ENCODE measurements at places on chromosomes 16 and 17.

DNA sequence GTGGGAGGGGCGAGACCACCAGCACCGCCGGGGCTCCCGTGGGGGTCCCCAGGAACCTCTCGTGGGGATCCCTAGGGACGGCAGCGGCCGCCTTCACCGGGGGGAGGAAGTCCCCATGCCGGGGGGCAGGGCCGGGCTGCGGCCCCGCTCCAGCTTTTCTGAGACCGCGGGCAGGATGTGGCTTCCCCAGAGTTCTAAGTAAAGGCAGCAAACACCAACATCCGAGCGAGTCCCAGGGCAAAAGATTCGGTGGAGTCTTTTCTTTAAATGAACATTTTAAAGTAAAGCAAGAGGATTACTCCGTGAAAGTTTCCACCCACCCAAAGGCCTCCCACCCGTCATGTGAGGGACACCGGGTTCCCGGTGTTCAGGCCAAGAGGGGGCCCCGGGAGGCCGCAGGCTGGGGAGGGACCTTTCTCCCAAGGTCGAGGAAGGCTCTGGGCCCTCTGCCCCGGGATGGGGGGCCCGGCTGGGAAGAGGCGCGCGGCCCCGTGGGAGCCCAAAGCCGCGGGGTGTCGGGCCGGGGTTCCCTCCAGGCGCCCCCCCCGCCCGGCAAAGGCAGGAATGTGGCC is 137.2 kb upstream of the RPH3AL start:
- DNase-seq: no peak

- DNase-seq: no peak
These were observed 3.1 kb upstream of the BAIAP2 start for GRCh38 chr17:81031566-81032550.

GRCh38 chr17:80453998-80454556 is 22.3 kb downstream of the NPTX1 start:
- DNase-seq: no peak

GRCh38 chr16:89709716-89710432 is 8.4 kb upstream of the SPATA2L start:
- DNase-seq: no peak

DNA sequence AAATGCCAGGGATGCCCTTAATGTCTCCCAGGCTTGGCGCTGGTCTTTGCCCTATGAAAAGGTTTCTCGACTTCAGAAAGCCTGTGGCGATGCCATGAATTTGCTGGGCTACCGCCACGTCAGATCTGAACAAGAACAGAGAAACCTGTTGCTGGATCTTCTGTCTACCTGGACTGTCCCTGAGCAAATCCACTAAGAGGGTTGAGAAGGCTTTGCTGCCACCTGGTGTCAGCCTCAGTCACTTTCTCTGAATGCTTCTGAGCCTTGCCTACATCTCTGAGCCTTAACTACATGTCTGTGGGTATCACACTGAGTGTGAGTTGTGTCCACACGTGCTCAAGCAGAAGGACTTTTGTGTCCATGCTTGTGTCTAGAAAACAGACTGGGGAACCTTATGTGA is 11.4 kb downstream of the CHST4 start:
- no peak for DNase-seq

GRCh38 chr16:86602521-86602920 is 24.2 kb downstream of the FOXL1 start:
- DNase-seq: no peak

- DNase-seq: no peak
These were observed 56.7 kb downstream of the ZFHX3 start for GRCh38 chr16:72991211-72991610.

GRCh38 chr17:82242977-82243647 is 14.3 kb downstream of the SLC16A3 start:
- no peak for DNase-seq

- no peak for DNase-seq
These were observed 12.3 kb downstream of the SDR42E2 start for GRCh38 chr16:22174642-22175041.

DNA sequence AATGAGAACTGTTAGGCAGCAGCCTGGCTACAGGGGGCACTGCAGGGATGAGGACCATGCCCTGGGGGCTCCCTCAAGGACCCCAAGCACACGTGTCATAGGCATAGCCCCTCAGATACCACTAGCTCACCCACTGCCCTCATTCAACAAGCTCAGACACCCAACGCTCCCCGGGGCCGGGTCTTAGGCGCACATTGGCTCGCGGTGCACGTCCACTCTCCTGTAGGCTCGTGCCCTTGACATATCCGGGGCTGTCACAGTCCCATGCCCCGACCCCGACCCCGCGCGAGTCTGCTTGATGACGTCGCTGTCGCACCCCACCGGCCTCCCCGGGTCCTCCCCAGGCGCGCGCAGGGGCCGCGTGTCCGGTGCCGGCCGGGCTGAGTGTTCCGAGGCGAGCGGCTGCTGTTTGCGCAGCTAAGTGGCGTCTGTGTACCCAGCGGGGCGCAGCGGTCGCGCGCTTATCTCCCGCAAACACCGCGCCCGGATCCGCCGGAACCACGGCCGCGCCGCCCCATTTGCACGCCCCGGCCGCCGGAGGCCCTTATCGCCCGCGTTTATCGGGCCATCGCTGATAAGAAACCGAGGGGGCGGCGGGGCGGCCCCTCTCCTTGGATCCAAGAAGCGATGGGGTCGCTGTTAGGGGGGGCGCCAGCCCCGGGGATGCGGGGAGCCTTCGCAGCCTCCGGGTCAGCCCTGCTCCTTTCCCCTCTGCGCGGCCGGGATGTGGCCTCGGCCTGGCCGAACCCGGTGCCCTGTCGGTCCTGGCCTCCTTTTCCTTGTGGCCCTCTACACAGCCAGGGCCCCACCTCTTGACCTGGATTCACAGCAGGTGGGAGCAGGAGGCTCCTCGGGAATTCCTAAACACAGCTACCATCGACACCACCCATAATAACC is 20.7 kb upstream of the NAGS start:
- no peak for DNase-seq

DNA sequence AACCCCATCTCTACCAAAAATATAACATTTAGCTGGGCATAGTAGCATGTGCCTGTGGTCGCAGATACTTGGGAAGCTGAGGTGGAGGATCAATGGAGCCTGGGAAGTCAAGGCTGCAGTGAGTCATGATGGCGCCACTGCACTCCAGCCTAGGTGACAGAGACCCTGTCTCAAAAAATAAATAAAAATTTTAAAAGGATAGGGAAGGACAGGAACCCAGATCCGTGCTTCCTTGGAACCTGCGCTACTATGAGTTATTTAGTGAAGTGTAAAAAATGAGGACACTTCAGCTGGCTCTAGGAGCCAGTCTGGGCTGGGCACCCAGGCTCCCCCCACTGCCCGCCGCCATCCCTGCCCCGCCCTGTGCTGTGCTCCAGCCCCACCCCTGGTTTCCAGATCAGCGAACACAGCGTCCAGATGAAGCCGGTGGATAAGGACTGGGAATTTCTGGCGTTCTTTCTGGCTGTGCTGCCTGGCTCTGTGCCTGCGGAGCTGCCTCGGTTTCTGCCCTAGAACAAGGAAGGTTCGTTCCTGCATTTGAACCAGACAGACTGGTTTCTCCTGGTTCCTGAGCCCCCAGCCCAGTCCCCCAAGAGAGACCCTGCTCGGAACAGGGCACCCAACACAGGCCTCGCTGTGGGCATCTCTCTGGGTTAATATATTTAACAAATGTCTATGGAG is 18.5 kb downstream of the PLLP start:
- no peak for DNase-seq

DNA sequence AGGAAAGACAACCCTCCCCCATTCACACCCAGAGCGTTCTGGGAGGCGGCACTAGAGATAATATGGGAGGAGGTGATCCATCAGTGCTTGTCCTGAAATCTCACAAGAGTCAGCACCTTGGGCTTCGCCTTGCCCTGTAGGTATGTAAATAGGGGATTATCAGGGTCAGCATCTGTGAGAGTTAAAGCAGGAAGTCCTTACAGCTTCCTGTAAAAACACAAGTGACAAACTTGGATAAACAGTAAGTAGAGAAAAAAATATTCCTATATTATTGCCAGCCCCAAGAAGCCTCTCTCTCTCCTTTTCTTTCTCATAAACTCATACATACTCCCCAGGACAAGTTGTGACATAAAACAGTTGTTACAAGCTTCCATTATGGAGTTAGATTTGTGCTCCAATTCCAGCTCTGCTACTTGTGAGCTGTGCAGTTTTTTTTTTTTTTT is 187.7 kb downstream of the MAF start:
- no peak for DNase-seq

GRCh38 chr17:81680150-81680549 is 3.4 kb downstream of the ARL16 start:
- DNase-seq: no peak

- DNase-seq: no peak
These were observed 22.6 kb downstream of the ADCY9 start for GRCh38 chr16:4093495-4094126.

GRCh38 chr17:50311112-50311460 is 34.8 kb upstream of the XYLT2 start:
- no peak for DNase-seq

DNA sequence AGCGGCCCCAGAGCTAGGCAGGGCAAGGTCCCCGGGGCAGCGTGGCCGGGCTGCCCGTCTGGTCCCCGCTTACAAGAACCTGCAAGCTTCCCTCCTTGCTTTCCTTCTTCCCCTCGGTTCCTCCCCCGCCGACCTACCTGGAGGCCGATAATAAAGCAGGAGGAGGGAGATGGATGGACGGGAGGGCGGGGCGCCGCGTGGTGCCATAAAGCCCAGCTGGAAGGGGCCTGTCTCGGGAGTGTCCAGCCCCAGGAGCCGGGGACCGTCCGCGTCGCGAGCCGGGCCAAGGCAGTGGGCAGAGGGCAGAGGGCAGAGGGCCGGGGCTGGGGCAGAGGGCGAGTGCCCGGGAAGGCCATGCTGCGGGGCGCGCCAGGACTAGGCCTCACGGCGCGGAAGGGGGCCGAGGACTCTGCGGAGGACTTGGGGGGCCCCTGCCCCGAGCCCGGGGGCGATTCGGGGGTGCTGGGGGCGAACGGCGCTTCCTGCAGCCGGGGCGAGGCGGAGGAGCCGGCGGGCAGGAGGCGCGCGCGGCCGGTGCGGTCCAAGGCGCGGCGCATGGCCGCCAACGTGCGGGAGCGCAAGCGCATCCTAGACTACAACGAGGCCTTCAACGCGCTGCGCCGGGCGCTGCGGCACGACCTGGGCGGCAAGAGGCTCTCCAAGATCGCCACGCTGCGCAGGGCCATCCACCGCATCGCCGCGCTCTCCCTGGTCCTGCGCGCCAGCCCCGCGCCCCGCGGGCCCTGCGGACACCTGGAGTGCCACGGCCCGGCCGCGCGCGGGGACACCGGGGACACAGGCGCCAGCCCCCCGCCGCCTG is at the start of gene BHLHA9:
Gene BHLHA9, plus strand, starts transcription at position 235 of the 820 bp plus-strand sequence. Its CDS starts 120 bp downstream, at position 355.
- DNase-seq: no peak

DNA sequence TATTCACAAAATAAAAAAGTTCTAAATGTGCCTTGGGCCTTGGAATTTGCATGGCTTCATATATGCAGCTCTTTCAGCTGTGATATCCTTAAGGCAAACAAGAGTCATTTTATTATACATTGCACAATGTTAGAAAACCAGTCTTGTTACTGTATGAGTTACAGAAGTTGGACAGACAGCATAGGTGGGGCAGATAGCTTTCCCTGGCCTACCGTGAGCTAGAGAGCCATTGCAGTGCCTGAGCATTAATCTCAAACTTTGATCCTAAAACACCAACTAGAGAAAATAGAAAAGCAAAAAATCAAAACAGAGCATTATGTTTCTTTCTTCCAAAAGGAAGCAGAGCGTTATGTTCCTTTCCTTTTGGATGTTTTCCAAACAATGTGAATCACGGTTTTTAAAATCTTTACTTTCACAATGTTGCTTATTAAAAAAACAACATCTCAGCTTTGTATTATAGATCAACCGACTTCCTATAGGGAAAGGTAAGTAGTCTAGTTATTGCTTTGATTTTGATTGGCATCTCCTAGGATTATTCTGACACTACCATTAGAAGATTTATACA is 32.2 kb downstream of the ARHGAP44 start:
- no peak for DNase-seq

- DNase-seq: no peak
These were observed 52.5 kb downstream of the ZFPM1 start for GRCh38 chr16:88505405-88506082.

GRCh38 chr17:31532081-31532480 is 140.6 kb downstream of the RAB11FIP4 start:
- DNase-seq: no peak

GRCh38 chr17:57881143-57881542 is 31.3 kb upstream of the MRPS23 start:
- no peak for DNase-seq

- no peak for DNase-seq
These were observed 13.3 kb upstream of the SLC6A4 start for GRCh38 chr17:30248786-30249185.

- DNase-seq: no peak
These were observed 21.1 kb upstream of the AATK start for GRCh38 chr17:81187120-81187519.

DNA sequence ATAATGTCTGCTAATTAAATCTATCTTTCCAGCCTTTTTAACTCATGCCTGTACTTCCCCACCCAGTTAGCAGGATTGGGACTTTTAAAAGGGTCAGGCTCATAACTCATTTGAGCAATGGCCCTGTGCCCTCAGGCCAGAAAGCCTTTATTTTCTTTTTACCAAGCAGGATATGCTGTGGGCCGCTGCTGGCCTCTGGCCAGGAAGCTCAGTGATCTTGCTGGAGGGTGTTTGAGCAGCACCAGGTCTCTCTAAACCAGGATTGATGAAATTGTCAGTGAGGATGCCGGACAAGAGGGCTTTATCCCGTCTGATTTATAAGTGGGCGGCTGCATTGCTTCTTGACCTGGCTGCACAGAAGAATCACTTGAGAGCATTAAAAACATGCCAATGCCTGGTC is 187.8 kb downstream of the RAB11FIP4 start:
- DNase-seq: no peak

DNA sequence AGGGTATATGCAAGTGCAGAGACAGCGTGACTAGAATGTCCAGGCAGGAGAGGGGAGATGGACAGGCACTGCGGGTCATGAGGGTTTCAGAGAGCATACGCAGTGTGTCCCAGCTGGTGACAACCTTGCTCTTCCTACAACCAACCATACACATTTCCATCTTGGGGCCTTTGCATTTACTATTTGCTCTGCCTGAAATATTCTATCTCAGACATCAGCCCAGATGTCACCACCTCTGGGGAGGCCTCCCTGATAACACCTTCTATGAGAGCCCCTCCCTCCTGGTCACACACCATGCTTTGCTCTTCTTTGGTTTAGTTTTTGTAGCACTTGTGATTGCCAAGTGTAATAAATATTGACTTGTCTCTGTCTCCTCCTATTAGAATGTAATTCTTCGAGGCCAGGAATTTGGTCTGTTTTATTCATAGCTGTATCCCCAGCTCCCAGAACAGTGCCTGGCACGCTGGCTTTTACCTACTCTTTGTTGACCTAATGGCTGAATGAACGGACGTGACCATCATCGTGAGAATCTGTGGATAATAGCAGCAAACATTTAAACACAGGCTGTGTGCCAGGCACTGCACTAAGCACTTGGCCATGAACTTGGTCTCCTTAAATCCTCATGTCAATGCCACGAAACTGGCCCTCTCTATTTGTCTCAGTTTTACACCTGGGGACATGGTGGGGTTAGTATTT is 51.9 kb downstream of the PLCG2 start:
- DNase-seq: no peak
